NCI-H1930 (cell line): ENCODE measurements at places on chromosomes 7 and 10.

GRCh38 chr7:70341446-70341845 is 743.2 kb downstream of the AUTS2 start:
- no peak for DNase-seq

GRCh38 chr7:20365486-20365885 is 34.8 kb downstream of the ITGB8 start:
- no peak for DNase-seq

DNA sequence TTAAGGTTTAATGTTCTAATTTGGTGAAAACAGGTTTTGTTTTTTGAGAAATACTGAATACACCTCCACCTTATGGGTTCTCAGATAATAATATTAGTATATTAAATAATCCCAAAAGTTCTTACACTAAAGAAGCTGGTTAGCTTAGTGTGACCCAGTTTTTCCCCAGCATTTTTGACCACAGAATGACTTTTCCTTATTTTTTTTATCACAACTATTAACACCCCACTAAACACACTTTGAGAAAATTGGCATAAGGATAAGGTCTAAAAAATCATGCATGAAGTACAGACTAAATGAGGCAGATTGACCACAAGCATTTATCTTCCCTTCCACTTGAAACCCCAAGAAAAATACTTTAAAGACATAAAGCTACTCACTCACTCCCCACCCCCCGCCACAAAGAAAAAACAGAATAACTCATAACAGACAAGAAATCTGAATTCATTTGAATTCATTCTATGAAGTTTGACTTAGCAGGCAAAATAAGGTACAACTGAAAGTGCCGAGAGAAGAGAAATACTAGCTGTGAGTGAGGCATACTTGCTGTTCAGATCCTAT is 49.7 kb upstream of the WNT16 start:
- DNase-seq: no peak

GRCh38 chr7:85509476-85509875 is 322.6 kb upstream of the SEMA3D start:
- DNase-seq: no peak

GRCh38 chr10:50415292-50415691 is 164.0 kb upstream of the ASAH2 start:
- no peak for DNase-seq

- no peak for DNase-seq
Observed at GRCh38 chr10:74544106-74544505, 282.3 kb upstream of the KAT6B start.

- peak; percentile 15 for DNase-seq
Observed at GRCh38 chr7:77940647-77941046, 142.1 kb downstream of the PHTF2 start.

GRCh38 chr10:966466-967235 is 21.6 kb upstream of the GTPBP4 start:
- no peak for DNase-seq

DNA sequence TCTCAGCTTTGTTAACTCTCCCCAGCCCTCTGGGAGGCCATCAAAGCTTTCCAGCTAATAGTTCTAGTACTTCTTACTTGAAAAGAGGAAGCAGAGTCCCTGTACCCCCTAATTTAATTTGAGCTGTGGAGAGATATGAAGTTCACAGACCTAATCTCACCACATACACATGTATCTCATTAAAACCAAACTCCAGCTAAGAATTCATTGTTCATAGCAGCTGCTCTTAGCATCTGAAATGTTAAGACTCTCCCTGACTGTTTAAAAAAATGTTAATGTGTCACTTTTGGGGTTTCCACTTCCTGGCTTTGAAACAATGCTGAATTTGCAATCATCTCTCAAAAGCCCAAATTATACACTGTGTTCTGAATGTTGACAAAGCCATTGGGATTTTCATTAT is 16.2 kb upstream of the MRC1 start:
- DNase-seq: no peak

- DNase-seq: no peak
Observed at GRCh38 chr7:142450206-142450605, 192.3 kb upstream of the PRSS58 start.

- DNase-seq: no peak
Observed at GRCh38 chr7:158053183-158053915, 534.3 kb downstream of the PTPRN2 start.

DNA sequence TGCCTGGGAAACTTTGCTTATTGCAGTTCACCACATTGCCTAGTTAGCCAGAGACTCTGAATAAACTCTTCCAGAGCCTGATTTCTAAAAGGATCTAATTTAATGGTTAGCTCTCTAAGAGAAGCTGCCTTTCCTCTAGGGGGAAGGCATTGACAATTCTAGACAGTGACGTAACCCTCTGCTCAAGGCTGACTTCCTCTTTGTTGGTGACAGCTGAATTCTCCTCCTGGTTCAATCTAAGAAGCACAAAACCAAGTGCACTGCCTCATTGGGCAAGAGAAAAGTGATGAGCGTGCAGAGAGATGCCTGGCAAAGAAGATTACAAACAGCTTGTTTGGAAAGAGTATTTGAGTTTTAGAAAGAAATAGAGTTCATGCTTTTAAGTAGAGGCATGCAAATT is 102.7 kb downstream of the MACC1 start:
- DNase-seq: no peak

DNA sequence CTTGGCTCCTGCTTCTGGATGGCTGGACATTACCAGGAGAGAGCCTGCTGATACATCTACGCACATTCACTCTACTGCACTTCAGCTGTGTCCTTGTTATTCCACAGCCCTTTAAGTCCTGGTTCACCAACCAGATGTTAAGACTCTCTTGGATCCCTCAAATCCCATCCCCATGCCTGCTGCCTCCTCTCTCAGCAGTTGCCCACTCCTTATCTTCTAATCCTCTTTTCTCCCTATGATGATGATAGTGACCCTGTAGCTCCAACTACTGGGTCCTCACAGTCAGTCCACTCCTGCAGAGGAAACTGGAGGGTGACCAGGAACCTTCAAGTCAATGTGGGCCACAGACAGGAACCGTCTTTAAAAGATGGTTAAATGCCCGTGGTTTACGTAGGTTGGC is 96.3 kb upstream of the PDCD4 start:
- no peak for DNase-seq

- no peak for DNase-seq
Observed at GRCh38 chr7:47954231-47954911, 6.1 kb upstream of the PKD1L1 start.

- no peak for DNase-seq
Observed at GRCh38 chr7:40197527-40197926, 62.7 kb downstream of the SUGCT start.

GRCh38 chr10:70192326-70192968 is 22.1 kb upstream of the SAR1A start:
- DNase-seq: no peak

GRCh38 chr7:105743351-105744090 is 132.9 kb downstream of the ATXN7L1 start:
- DNase-seq: no peak

- DNase-seq: peak; percentile 88
Observed at GRCh38 chr7:129433847-129434674, at the start of gene STRIP2. TSS of gene STRIP2 (plus strand) at chr7:129434432. CDS start at chr7:129434473, 41 bp downstream.

DNA sequence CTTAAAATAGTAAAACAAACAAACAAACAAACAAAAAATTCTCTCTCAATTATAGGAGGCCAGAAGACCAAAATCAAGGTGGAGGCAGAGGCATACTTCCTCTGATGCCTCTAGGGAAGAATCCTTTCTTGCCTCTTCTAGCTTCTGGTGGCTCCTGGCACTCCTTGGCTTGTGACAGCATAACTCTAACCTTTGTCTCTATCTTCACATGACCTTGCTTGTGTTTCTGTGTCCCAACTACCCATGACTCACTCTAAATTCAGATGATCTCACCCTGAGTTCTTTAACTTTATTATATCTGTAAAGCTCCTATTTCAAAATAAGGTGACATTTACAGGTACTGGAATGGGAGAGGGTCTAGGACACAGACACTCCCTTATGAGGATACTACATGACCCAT is 88.3 kb upstream of the ANTXRL start:
- DNase-seq: no peak

- no peak for DNase-seq
Observed at GRCh38 chr7:38682606-38683005, 51.4 kb upstream of the AMPH start.

DNA sequence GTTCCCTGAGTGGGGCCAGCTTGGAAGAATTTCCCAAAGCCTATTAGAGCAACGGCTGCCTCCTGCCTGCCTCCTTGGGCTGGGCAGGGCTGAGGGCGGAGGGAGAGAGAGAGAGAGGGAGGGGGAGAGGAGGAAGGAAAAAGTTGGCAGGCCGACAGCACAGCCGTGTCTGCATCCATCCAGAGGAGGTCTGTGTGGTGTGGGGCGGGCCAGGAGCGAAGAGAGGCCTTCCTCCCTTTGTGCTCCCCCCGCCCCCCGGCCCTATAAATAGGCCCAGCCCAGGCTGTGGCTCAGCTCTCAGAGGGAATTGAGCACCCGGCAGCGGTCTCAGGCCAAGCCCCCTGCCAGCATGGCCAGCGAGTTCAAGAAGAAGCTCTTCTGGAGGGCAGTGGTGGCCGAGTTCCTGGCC is at the start of gene AQP1:
AQP1 (plus strand) TSS at position 293 of the 409 bp plus-strand sequence; CDS start at position 350, 57 bp downstream.
- DNase-seq: no peak

- DNase-seq: no peak
Observed at GRCh38 chr7:36147361-36147760, 5.7 kb upstream of the EEPD1 start.

- no peak for DNase-seq
Observed at GRCh38 chr7:27224983-27225934, 17.3 kb upstream of the EVX1 start.

DNA sequence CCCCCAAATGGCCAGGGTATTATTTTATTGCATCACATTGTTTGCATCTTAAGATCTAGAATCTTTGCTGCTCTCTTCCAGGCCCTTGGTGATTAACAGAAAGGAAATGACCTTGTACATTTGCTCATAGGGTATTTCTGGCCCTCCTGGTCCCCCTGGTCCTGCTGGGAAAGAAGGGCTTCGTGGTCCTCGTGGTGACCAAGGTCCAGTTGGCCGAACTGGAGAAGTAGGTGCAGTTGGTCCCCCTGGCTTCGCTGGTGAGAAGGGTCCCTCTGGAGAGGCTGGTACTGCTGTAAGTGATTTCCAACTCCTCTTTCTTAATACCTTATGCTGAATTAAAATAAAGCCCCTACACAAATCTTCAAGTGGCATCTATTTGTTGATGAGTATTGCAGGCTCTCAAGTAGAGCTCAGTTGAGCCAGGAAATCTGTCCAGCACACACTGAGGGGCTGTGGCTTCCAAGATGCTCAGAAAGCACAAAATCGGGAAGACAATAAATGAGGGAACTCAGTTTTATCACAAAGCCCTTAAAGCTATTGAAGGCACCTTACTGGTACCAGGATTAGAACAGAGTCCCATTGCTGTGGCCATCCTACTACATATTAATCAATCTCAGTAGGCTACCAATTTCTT is 28.2 kb downstream of the COL1A2 start:
- DNase-seq: no peak
